Kidney (tissue), 22 donors: ENCODE measurements at places on chromosomes 5 and 9.

- H3K27ac ChIP-seq, result no peak overlapping the region
- no peaks in the 10 kb centered on the region for H3K27me3 ChIP-seq
- DNase-seq, result no peak
- no peaks in the 10 kb centered on the region for H3K4me1 ChIP-seq
Observed at GRCh38 chr9:93684806-93685543, 108.6 kb downstream of the PHF2 start.

DNA sequence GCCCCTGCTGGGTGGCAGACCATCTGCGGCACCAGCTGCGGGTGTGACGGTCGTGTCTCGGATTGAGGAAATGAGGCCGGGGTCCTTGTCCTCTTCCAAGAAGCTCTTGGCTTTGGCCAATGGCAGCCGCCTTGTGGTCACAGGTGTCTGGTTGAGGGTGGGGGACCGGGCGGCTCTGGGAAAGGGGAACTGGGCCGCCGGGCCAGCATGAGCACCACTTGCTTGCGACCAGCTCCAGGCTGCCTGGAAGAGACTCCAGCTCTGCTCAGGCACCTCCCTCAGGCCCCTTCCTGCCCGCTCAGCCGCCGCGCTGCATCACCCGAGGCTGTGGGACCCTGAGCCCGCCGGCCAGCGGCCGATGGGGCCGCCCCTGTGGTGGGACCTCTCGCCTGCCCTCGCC, 59.7 kb downstream of the RXRA start:
- no peaks in the 10 kb centered on the region for H3K4me1 ChIP-seq
- no peaks in the 10 kb centered on the region for H3K27me3 ChIP-seq
- no peak overlapping the region for H3K27ac ChIP-seq
- no peak overlapping the region for H3K4me3 ChIP-seq

DNA sequence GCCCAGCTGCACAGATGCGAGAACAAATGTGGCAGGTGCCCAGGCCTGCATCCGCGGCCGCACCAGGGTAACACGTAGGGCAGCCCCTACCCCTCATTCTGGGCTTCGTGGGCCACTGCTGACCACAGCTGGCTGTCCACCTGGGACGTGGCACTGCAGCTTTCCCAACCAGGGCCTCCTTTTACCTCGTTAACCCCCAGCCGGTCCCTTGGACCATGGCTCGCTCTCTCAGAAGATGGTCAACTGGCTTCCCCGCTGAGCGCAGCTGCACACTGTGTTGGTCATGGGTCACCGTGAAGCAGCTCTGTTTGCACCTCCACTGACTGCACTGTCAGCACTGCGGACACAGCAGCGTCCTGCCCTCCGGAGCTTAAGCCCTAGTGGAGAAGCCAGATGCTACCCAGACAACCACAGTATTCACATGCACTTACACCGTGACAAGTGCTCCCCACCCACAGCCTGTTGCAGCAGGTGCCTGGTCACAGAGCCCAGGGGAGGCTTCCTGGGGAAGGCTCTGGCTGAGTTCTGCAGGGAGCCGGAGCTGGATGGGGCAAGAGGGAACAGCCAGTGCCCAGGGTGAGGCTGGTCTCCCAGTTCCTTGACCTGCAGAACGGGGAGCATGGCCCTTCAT, 10.5 kb upstream of the PLEKHG4B start:
- H3K36me3 ChIP-seq, result no peaks in the 10 kb centered on the region
- H3K27ac ChIP-seq, result no peak overlapping the region
- H3K4me1 ChIP-seq, result no peaks in the 10 kb centered on the region

GRCh38 chr5:116374434-116374852, 200.2 kb downstream of the SEMA6A start:
- no peaks in the 10 kb centered on the region for H3K36me3 ChIP-seq
- no peaks in the 10 kb centered on the region for H3K27me3 ChIP-seq
- H3K4me3 ChIP-seq, result no peak overlapping the region
- peaks cover 6% of the 10 kb centered on the region for H3K4me1 ChIP-seq
- DNase-seq, result no peak

DNA sequence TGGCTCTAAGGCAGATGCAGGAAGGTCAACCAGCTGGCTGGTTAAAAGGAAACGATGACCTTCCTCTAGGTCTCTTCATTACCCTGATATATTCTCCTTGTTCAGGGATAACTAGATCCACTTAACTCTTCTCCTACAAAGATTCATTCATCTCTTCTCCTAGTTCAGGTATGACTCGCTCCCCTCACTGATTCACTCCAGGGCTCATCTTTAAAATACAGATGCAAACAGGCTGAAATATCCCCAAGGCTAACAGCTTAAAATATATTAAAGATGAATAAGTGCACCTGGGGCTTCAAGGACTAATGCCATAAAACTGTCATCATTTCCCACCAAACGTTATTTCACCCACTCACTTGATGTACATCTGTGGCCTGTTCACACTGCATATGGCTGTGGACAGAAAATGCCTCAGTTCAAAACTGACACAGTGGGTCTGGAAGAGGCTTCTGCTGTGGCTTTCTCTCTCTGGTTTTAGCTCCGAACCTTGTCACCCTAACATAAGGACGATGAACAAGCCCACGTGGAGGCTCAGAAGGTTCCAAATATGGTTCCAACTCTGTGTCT, 366.9 kb downstream of the DEPDC1B start:
- H3K27me3 ChIP-seq, result no peaks in the 10 kb centered on the region
- no peaks in the 10 kb centered on the region for H3K4me1 ChIP-seq
- no peak overlapping the region for H3K27ac ChIP-seq
- H3K4me3 ChIP-seq, result no peak overlapping the region
- no peaks in the 10 kb centered on the region for H3K36me3 ChIP-seq
- no peak for DNase-seq

DNA sequence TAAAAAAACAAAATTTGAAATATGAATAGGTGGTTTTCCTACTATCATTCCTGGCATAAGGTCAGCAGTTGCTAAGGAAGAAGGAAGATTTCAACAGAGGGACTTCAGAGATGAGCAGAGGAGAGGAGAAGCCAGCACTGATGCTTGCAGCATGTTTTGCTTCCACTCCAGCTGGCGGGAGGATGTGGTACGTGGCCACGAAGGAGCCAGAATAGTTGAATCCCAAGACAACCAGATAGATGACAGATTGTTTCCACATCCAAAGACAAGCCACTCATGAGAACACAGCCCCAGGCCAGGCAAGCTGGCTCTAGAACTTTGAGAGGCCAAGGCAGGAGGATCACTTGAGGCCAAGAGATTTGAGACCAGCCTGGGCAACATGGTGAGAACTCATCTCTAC, 15.1 kb downstream of the TIMD4 start:
- no peak for DNase-seq
- no peak overlapping the region for H3K27ac ChIP-seq
- no peak overlapping the region for H3K4me3 ChIP-seq
- no peaks in the 10 kb centered on the region for H3K27me3 ChIP-seq
- no peaks in the 10 kb centered on the region for H3K4me1 ChIP-seq

GRCh38 chr5:133304707-133305216, 252.9 kb downstream of the HSPA4 start:
- H3K36me3 ChIP-seq, result no peaks in the 10 kb centered on the region
- DNase-seq, result no peak
- H3K4me1 ChIP-seq, result no peaks in the 10 kb centered on the region
- no peak overlapping the region for H3K27ac ChIP-seq
- no peak overlapping the region for H3K4me3 ChIP-seq

- no peak for DNase-seq
- no peaks in the 10 kb centered on the region for H3K4me1 ChIP-seq
- no peaks in the 10 kb centered on the region for H3K36me3 ChIP-seq
Observed at GRCh38 chr9:96251451-96251850, 50.5 kb downstream of the HSD17B3 start.

GRCh38 chr5:101136454-101136853, 233.4 kb upstream of the ST8SIA4 start:
- H3K27me3 ChIP-seq, result no peaks in the 10 kb centered on the region
- no peaks in the 10 kb centered on the region for H3K36me3 ChIP-seq
- DNase-seq, result no peak
- H3K27ac ChIP-seq, result no peak overlapping the region
- no peak overlapping the region for H3K4me3 ChIP-seq

- H3K4me1 ChIP-seq, result no peaks in the 10 kb centered on the region
- H3K36me3 ChIP-seq, result no peaks in the 10 kb centered on the region
- no peaks in the 10 kb centered on the region for H3K27me3 ChIP-seq
Observed at GRCh38 chr5:103428411-103428871, 134.1 kb downstream of the NUDT12 start.

- H3K27ac ChIP-seq, result peak overlapping the region; percentile 98
- peak; percentile 92 for DNase-seq
- H3K27me3 ChIP-seq, result no peaks in the 10 kb centered on the region
- peak overlapping the region; percentile 82 for H3K4me3 ChIP-seq
- H3K36me3 ChIP-seq, result no peaks in the 10 kb centered on the region
Observed at GRCh38 chr5:163503106-163504078, 2.0 kb upstream of the MAT2B start.

- no peaks in the 10 kb centered on the region for H3K36me3 ChIP-seq
- H3K4me1 ChIP-seq, result no peaks in the 10 kb centered on the region
- no peak for DNase-seq
- H3K27me3 ChIP-seq, result no peaks in the 10 kb centered on the region
- H3K27ac ChIP-seq, result no peak overlapping the region
Observed at GRCh38 chr5:58849223-58849622, 266.3 kb downstream of the RAB3C start.

DNA sequence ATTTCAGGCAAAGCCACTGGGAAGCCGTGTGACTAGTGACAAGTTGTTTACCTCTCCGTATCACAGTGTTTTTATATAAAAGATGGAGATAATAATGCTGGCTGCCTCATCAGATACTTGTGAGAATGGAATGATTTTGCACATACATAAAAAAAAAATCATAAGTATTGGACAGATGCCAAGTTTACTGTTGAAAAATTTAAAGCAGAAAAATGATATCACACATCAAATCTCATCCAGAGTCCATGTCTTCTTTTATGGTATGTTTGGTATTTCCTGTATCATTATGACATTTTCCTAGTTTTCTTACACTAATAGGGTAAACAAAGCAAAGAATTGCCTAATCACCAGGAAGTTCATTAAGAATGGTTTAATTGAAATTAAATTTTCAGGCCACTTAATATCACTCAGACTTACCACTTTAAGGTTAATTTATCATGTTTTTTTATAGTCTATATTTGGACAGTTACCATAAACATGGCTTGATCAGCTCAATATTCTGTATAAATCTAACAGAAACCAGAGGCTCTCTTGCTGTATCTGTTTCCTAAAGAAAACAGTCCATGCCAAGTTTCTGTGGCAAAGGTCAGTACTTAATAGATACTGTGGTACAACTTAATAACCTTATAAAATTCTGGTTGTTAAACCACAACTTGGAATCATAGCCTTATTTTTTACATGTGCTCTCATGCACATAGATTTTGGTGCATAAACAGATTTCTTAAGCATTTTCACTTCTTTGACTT, 656.5 kb upstream of the RIOK2 start:
- H3K36me3 ChIP-seq, result no peaks in the 10 kb centered on the region
- no peak overlapping the region for H3K27ac ChIP-seq
- H3K27me3 ChIP-seq, result no peaks in the 10 kb centered on the region
- no peak overlapping the region for H3K4me3 ChIP-seq
- H3K4me1 ChIP-seq, result no peaks in the 10 kb centered on the region

GRCh38 chr5:113660706-113661250, 147.3 kb downstream of the YTHDC2 start:
- H3K27ac ChIP-seq, result no peak overlapping the region
- no peak overlapping the region for H3K4me3 ChIP-seq
- H3K4me1 ChIP-seq, result no peaks in the 10 kb centered on the region
- no peaks in the 10 kb centered on the region for H3K36me3 ChIP-seq
- no peak for DNase-seq
- no peaks in the 10 kb centered on the region for H3K27me3 ChIP-seq

GRCh38 chr5:111131356-111131755, 39.2 kb downstream of the WDR36 start:
- H3K27me3 ChIP-seq, result no peaks in the 10 kb centered on the region
- H3K36me3 ChIP-seq, result peaks cover under 1% of the 10 kb centered on the region
- no peak for DNase-seq
- H3K4me1 ChIP-seq, result no peaks in the 10 kb centered on the region
- no peak overlapping the region for H3K27ac ChIP-seq

DNA sequence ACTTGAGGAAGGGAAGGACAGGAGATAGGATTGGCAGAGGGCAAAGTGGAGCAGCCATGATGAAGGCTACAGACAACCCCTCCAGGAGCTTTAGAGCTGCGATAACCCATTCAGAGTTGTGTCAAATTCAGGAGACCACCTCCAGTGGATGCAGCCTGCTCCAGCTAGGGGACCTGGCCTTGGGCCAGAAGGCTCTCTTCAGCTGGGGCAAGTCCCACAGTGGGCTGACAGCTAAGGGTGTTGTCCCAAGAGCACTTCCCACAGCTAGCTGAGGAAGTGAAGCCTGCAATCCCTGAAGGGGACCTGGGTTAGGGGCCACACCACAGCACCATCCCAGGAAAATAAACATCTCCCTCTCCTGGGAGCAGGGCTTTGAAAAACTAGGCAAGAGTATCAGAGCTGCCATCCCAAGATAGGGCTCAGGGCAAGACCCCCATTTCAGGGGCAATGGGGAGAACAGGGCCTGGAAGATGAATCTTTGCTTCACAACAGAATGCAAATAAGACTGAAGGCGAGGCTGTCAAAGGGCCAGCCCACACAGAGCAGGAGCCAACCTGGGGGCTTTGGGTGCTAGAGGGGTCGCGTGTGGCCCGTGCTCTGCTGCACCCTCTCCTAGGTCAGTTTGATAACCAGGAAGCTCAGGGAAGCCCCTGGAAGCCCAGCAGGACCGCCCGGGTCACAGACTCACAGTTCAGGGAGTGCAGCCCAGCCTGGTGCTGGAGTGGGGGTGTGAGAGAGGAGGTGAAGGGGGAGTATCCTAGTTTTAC, 19.3 kb upstream of the DAPK1 start:
- H3K27me3 ChIP-seq, result no peaks in the 10 kb centered on the region
- H3K27ac ChIP-seq, result no peak overlapping the region

DNA sequence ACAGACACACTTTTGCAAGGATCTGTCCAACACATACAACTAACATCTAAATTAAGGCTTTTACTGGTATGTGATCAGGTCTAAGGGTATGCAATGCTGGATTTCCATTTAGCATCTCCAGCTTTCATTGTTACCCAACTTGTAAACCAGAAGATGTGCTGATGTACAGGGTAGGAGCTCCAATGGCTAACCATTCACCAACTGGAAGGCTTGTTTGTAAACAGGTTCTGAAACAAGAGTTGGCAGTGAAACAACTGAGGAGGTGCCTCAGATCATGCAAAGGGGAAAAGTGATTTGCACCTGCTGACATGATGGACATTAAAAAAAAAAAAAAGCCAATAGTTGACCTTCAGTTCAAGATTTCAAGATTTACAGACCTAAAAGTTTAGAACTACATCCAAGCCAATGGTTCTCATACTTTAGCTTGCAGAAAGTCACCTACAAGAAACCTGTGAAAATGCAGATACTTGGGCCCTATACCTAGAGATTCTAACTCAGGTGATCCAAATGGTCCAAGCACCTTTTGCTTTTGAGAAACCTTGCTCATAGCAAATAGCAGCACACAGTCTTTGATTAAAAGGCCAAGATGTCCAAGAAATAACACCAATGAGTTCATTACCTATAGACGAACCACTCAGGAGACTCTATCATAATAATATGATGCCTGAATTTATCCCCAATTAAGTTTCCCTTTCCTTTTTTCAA, 64.0 kb upstream of the GLRX start:
- no peaks in the 10 kb centered on the region for H3K4me1 ChIP-seq
- H3K27me3 ChIP-seq, result no peaks in the 10 kb centered on the region
- no peak overlapping the region for H3K27ac ChIP-seq
- H3K36me3 ChIP-seq, result peaks cover 14% of the 10 kb centered on the region
- DNase-seq, result no peak
